Liver (tissue), 10 donors: ENCODE measurements at places on chromosomes 1 and 21.

- DNase-seq, result no peak
Measured at GRCh38 chr1:31782421-31783410, 18.6 kb upstream of the ADGRB2 start.

GRCh38 chr1:198024782-198025181, 107.6 kb downstream of the LHX9 start:
- no peak for DNase-seq

DNA sequence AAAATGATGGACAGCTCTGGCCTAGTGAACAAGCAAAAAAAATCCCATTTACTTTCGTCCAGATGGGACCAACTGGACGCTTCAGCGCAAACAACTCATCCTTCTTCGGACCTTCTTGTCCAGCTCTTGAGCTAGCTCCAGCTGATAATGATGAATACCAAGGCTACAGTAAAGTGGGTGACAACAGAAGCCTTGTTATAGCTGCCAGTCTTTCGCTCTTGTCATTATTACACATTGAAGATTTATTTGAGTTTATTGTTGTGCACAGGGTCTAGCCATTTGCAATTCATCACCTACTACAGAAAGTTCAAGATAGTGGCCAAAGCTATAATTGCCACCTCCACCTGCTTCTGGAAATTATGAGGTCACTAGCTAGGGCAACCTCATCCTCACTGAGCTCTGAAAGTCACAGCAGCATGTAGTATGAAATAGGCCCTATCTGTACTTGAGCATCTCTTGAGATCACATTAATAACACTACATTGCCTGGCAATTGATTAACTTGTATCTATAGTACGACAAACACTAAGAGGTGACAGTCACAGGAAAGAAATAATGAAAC, 76.9 kb downstream of the GPATCH2 start:
- DNase-seq, result no peak

DNA sequence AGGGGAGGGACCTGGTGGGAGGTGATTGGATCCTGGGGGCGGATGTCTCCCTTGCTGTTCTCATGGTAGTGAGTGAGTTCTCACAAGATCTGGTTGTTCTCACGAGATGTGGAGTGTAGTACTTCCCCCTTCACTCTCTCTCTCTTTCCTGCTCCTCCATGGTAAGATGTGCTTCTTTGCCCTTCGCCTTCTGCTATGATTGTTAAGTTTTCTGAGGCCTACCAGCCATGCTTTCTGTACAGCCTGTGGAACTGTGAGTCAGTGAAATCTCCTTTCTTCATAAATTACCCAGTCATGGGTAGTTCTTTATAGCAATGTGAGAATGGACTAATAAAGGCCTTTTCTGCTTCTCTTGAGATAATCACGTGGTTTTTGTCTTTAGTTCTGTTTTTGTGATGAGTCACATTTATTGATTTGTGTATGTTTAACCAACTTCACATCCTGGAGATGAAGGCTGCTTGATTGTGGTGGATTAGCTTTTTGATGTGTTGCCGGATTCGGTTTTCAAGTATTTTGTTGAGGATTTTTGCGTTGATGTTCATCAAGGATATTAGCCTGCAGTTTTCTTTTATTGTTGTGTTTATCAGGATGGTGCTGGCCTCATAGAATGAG, 45.5 kb downstream of the RABGAP1L start:
- DNase-seq, result no peak

DNA sequence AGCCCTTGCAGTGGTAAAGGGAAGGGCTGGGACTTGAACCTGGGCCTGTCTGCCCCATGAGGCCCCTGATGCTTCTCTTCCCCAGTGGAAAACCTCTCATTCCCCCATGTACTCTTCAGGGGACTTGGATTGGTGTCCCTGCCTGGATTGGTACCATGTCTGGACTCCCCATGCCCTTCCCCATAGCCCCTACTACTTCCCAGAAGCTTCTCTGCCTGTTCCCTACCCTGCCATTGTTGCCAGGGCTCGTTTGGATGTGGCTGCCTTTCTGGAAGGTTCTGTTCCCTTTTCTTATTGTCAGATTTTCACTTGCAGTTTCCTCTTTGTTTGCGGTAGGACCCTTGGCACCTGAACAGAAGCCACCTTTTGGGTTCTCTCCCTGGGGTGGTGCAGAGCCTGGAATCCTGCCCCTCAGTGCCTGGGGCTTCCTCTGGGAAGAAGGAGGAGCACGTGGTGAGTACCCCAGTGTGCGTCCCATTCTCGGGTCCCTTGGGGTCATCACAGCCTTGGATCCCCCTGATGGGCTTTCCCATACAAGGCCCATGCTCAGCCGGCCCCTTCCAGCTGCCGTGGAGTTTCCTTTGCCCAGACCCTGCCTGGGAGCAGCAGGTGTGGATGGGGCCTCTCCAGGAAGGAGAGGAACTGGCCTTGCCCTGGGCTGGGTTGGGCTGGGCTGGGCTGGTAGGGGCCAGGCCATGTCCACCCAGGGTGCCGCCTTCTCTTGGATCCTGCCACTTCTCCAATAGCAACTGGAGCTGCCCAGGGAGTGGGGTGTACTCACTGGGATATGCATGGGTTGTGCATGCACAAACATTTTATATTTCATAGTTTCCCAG, 281.1 kb downstream of the PTPRU start:
- DNase-seq, result peak; percentile 24

- DNase-seq, result no peak
Measured at GRCh38 chr1:50422946-50423669, at the start of gene DMRTA2. DMRTA2 (minus strand) TSS chr1:50423443; CDS start chr1:50421536, 1,907 bp downstream.

DNA sequence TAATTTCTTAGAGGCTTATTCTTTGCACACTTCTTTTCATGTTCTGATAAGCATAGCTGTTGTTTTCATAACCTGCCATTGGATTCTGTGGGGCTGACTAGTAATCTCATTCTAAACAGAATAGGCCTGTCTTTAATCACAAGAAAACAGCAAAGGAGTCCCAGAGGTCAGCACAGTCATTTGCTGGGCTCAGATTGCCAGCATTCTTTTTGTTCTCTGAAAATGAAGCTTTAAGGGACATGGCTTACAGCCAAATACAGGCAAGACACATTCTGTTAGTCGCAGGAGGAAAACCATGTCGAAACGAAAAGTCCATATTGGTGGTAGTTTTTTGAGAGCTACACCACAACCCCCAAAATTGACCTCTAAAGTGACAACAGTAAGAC, 75.0 kb downstream of the MRPS6 start:
- no peak for DNase-seq
